Stimulated activated CD4-positive, alpha-beta T cell treated with anti-CD3 and anti-CD28 coated beads, Interleukin-12 subunit alpha, Interleukin-12 subunit beta, amount 100 ng/mL, for 4 hours (primary cell): ENCODE measurements at places on chromosomes 13 and 19.

GRCh38 chr13:75656425-75656989 lies 20.4 kb downstream of the LMO7 start:
- DNase-seq: no peak

GRCh38 chr19:13091400-13092157 lies 11.1 kb downstream of the LYL1 start:
- no peak for DNase-seq

- DNase-seq: no peak
Observed at GRCh38 chr19:18141031-18141430, 11.9 kb upstream of the PIK3R2 start.

- DNase-seq: no peak
Observed at GRCh38 chr19:33071887-33072286, 7.2 kb upstream of the RHPN2 start.

DNA sequence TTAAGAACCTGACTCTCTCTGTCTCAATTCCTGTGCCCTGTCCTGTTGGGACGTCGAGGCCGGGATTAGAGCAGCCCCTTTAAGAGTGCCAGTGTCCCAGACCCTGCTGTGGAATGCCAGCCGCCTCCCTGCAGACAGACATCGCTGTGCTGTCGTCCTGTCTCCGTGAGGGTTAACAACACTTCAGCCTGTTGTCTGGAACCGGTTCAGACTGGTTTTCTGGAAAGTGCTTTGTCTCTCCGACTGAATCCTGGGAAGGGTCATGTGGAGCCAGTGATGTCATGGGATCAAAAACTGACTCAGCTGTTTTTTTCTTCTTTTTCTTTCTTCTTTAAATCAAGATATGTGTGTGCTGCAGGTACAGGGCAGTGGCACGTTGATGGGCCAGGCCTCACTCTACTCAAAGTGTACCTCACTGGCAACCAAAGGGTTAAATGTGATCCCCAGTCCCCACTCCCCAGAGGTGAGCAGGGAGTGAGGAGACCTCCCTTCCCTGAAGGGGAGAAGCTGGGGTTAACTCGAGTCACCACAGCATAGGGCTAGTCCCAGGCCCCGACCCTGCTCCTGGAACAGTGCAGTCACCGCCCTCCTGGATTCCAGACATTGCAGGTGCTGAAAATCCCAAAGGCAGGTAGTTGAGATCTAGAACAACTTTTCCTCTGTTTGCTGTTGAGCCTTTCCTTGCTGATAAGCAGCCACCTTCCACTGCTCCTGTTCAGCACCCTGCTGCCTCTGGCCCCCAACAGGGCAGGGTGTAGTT lies 50.8 kb downstream of the TSSK6 start:
- DNase-seq: no peak

GRCh38 chr19:45863840-45864628 lies at the start of gene FOXA3:
Gene FOXA3 (plus strand): TSS chr19:45864326. CDS start chr19:45864457, 131 bp downstream.
- peak; percentile 51 for DNase-seq

- DNase-seq: no peak
Observed at GRCh38 chr19:53874606-53874990, 6.9 kb downstream of the MYADM start.

GRCh38 chr19:13597640-13598039 lies 91.4 kb upstream of the CACNA1A start:
- DNase-seq: peak; percentile 23

DNA sequence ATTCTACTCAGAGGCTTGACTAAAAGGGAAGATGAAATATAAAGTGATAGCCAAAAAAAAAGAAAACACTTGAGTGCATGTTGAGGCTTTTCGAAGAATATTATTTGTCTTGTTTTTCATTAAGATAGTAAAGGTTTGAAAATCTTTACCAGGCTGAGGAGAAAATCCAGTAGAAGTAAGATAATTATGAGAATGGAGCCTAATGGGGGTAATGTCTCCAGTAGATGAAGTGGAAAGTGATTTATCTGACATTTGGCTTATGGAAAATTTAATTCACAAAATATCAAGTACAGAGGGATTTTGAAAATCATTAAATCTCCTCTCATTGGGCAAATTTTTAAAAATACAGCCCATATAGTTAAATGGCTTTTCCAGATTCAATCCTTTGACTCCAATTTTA lies 274.9 kb downstream of the SPRY2 start:
- no peak for DNase-seq

DNA sequence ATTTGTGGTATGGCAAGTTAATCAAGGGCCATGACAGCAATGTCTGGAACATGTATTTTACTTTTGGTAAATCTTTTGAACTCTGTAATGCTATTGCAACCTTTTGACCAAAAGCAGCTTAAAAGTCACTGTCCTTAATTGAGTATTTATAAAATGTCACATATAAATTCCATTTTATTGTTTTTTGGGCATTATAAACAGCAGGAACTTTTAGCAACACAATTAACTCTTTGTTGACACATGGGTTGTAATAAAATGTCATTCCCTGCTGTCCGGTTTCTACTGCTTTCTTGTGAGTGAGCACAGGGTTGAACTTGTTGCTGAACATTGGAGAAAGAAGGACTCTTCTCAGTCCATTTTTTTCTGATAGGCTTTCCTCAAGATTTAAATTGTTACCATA lies 1923.1 kb downstream of the PCDH9 start:
- DNase-seq: no peak

- DNase-seq: no peak
Observed at GRCh38 chr13:103908911-103909310, 842.7 kb upstream of the SLC10A2 start.
